Kidney epithelial cell (primary cell): ENCODE measurements at places on chromosomes 13 and 19. TPM values are rescaled to one million over a fixed set of nuclear protein-coding genes. Genes with fewer than 3 reads are reported as not detected.

GRCh38 chr19:16184665-16185122 lies 516 bp upstream of the FAM32A start:
- no peak for DNase-seq

DNA sequence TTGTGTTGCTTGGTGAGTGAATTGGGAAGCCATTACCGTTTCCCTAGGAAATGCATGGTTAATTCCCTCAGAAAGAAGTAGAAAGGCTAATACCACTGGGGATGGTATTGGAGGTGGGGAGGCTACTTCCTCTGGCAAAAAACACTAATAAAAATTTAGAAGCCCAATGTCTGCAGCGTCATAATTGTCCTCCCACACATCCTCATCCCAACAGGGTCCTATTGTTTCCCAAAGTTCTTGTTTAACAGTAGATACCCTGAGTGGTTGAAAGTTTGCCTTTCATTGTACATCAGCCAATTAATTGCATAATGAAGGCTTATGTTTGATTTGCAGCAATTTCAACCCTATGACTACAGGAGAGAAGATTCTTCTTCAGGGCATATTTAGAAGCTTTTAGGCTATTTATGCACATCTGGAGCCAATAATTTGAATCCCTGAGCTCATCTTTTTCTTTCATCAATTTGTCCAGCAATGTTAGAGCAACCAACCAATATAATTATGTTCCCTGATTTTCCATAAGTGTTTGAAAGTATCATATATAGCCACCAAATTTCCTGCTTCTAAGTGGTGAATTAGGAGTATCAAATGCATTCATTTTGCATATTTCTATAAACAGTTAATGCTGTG lies 491.0 kb downstream of the SLITRK5 start:
- no peak for DNase-seq

OSCAR gene
- 22.9 and 24.4 TPM in 2 replicates for total RNA-seq

DNA sequence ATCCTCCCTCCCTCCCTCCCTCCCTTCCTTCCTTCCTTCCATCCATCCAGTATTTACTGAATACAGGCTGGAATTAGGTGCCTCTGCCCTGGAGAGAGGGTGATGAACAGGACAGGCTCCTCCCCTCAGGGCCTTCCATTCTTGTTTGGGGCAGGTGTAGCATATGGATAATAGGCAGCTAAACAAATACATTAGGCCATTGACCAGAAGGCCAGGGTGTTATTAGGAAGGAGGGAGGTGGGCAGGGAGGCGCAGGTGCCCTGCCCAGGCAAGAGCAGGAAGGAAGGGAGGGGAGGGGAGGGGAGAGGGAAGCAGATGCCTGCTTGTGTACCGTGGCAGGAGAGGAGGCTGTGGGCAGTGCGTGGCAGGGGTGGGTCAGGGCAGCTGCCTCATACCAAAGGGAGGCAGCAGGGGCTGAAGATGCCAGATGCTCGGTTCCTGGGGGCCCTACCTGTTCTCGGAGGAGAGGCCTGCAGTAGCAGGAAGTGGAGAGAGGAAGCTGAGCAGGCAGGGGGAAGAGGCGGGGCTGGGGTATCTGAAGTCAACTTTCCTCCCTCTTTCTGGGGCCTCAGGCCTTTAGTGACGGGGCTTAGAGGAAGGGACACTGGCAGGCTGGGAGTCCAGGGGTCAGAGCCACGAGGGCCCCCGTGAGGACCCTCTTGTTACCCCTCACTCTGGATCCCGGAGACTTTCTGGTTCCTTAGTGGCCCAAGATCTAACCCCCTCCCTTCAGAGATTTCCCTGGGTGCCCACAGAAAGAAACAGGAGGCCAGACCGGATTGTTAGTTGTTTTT lies at the start of gene RINL:
TSS of gene RINL (minus strand) at position 495 of the 794 bp plus-strand sequence. CDS start 1,533 bp downstream, outside the sequence.
- no peak for DNase-seq

IL11 gene
- total RNA-seq, result 32.1 and 38.7 TPM in 2 replicates

GRCh38 chr19:2666344-2666994 lies 36.0 kb downstream of the GNG7 start:
- DNase-seq, result no peak

PSG1 gene
- not detected in 2 replicates for total RNA-seq

- no peak for DNase-seq
Measured at GRCh38 chr13:51625555-51626345, 41.5 kb downstream of the WDFY2 start.

ZNF135 gene
- total RNA-seq, result 4.6 and 5.1 TPM in 2 replicates

DNA sequence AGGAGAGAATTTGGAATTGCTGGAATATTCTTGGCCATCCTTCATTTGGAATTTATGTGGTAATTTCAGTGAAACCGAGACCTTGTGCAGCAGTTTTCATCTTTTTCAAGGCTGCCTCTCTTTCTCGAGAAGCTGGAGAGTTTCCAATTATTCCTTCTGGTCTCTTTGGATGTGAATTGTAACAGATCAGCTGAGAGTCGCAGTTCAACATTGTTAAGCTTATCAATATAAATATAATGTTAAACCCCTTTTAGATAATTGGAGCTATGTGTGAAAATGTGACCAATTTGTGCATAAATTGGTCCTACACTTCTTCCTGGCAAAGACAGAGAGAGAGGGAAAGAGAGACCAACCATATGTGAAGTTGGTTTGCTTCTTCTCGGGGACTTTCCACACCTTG lies 425.6 kb downstream of the TSHZ3 start:
- DNase-seq, result no peak

GRCh38 chr19:50329146-50329925 lies at the start of gene KCNC3:
Gene KCNC3, minus strand, starts transcription at chr19:50329377. Its CDS starts 295 bp downstream, at chr19:50329082.
- peak; percentile 87 for DNase-seq

IL12RB1 gene
- total RNA-seq, result 0.07 TPM in 1 of 2 replicates, not detected in the other

DNA sequence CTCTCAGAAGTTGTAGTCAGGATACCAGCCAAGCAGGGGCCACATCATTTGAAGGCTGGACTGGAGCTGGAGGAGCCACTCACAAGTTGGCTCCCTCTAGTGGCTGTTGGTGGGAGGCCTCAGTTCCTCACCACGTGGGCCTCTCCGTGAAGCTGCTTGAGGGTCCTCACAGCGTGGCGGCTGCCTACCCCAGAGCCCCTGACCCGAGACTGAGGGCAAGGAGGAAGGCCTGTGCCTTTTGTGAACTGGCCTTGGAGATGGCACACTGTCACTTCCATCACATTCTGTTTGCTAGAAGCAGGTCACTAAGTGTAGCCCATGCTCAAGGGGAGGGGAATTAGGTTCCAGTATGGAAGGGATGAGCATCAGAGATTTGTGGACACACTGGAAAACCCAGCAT lies 14.6 kb downstream of the GNA11 start:
- no peak for DNase-seq

GRCh38 chr19:5594521-5594950 lies 26.8 kb upstream of the TINCR start:
- DNase-seq, result no peak

ZNF560 gene
- 0.33 and 0.55 TPM in 2 replicates for total RNA-seq
